ENCODE measurements at places on chromosomes 5 and 9.

DNA sequence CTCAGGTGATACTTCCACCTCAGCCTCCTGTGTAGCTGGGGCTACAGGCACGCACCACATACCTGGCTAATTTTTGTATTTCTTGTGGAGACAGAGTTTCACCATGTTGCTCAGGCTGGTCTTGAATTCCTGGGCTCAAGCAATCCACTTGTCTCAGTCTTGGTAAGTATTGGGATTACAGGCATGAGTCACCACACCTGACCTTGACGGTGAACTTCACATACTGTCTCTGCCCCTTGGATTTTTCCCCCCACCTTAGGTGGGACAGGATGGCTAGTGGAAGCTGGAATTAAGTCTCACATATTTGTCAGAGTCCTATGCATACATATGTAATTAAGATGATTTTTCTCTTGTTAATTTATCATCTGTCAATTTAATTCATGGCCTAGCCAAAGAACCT is 20.9 kb upstream of the RFK start:
- no peak for DNase-seq

GRCh38 chr9:109718861-109719260 is 61.1 kb upstream of the PALM2AKAP2 start:
- DNase-seq: no peak

GRCh38 chr5:103249068-103249467 is 9.5 kb upstream of the MACIR start:
- DNase-seq: no peak

GRCh38 chr5:39151745-39152144 is 67.6 kb downstream of the FYB1 start:
- peak; percentile 81 for DNase-seq

GRCh38 chr9:110995420-110996340 is 42.6 kb downstream of the LPAR1 start:
- peak; percentile 9 for DNase-seq

- no peak for DNase-seq
These were observed 881.4 kb downstream of the DNAH5 start for GRCh38 chr5:13063088-13063487.

- DNase-seq: no peak
These were observed 68.4 kb upstream of the GARNL3 start for GRCh38 chr9:127195976-127196825.

- no peak for DNase-seq
These were observed 3.1 kb downstream of the POLR3G start for GRCh38 chr5:90477621-90478215.

DNA sequence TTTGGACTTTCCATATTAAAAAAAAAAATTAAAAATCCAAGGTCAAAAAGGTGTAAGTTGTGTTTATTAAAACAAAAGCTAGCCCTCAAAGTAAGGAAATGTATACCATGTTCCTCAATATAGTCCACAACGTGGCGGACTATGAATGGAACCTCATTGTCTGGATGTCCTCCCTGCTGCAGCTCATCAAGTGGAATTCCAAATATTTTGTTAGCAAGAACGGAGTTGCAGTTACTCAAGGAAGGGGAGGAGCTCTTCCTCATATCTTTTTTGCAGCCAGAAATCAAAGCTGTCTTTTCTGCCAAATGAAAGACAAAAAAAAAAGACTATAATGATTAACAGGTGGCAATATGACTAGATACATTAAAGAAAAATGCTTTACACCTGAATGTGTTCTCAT is 14.0 kb downstream of the FAM13B start:
- no peak for DNase-seq

- no peak for DNase-seq
These were observed 58.2 kb downstream of the RGS3 start for GRCh38 chr9:113521693-113522255.

- peak; percentile 51 for DNase-seq
These were observed 36.7 kb downstream of the CDK7 start for GRCh38 chr5:69271376-69271775.

- DNase-seq: no peak
These were observed 76.3 kb upstream of the GPBP1 start for GRCh38 chr5:57097526-57097925.

- DNase-seq: no peak
These were observed 32.2 kb downstream of the ANKS6 start for GRCh38 chr9:98763986-98764745.

DNA sequence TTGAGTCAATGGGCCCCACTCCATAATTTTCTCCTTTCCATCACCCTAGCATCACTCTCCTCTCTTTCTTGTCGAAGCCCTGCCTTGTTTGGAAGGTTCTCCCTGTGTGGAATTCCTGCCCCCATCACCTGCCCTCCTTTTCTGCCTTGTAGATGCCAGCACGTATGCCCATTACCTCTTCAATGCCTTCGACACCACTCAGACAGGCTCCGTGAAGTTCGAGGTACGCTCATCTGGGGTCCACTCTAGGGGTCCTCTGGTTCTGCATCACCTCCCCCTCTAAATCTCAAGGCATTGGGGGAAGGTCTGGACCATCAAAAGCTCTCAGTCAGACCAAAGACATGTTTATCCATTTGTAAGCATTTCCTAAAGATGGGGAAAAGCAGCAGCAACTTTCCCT is 61.8 kb upstream of the GABRP start:
- no peak for DNase-seq

- no peak for DNase-seq
These were observed 84.4 kb downstream of the CDH18 start for GRCh38 chr5:19903611-19904010.

- no peak for DNase-seq
These were observed 46.7 kb upstream of the UBQLN1 start for GRCh38 chr9:83754383-83754977.

- DNase-seq: no peak
These were observed 835.9 kb upstream of the ZNF608 start for GRCh38 chr5:125582352-125582751.

- DNase-seq: peak; percentile 24
These were observed 29.1 kb upstream of the ZFAND5 start for GRCh38 chr9:72394066-72394465.

GRCh38 chr9:25427898-25428297 is 250.3 kb downstream of the TUSC1 start:
- DNase-seq: no peak

DNA sequence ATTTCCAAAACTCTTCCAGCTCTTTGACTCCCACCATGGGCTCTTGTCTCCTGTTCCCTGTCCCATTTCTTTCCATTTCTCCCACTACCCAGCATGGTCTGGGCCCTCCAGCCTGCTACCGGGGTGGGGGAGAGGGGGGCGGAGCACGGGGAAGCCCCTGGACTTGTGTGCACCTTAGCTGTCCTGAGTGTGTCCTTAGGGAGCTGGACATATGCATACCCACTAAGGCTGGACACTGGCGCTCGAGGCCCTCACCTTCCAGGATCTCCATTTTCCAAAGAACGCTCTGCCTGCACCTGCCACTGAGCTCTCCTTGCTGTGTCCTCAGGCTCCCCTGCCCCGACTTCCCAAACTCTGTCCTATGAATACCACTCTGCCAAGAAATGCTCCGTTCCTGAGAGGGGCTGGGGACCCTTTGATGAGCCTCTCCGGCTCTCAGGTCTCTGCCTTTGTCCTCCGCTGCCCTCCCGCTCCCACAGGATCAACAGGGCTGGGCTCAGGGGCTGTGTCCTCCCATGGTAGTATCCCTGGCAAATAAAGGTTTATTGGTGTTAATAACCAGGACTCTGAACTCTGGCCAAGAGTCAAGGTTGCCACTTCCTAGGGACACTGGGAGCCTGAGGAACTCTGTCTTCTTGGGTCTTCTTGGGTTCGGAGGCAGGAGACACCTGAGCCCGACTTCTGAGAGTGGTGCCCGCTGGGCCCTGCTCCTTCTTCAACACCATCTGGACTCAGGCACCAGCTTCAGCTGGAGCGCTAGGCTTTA is 831 bp upstream of the SHROOM1 start:
- DNase-seq: no peak

GRCh38 chr9:113360242-113360842 is 11.0 kb downstream of the BSPRY start:
- no peak for DNase-seq

DNA sequence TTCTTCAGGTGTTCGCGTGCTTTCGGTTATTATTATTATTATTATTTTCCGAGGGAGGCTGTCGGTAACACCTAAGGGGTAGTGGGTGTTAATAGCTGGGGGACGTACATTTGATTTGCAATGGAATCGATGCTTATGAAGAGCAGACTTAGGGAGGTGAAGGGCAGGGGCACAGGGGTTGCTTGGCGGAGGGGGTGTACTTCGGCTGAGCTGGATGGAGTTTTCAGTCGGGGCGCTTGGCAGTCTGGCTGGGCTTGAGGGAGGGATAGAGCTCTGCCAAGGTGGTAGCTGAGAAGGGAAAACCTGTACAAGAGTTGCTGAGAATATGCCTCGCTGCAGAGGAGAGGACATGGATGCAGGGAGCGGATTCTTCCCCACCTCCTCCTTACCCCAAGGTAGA is 617 bp upstream of the PTPRD start:
- no peak for DNase-seq

DNA sequence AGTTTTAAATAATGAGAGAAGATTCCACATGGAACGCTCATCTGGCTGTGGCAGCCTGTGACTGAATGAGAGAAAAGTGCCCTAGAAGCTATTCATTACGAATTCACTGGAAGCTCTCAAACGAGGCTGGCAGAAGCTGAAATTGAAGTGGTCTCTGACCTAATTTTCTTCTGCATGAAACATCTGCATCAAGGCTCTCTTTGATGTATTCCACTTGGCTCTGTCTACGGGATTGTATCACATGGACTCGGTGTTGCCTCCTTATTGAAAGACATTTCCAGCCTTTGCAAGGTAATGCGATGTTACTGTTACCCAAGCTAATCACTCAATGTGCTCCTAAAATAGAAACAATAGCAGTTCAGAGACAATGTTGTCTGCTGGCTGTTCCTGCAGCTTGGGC is 246.9 kb upstream of the ZNF462 start:
- no peak for DNase-seq

GRCh38 chr5:10736354-10736753 is 24.7 kb downstream of the DAP start:
- no peak for DNase-seq

DNA sequence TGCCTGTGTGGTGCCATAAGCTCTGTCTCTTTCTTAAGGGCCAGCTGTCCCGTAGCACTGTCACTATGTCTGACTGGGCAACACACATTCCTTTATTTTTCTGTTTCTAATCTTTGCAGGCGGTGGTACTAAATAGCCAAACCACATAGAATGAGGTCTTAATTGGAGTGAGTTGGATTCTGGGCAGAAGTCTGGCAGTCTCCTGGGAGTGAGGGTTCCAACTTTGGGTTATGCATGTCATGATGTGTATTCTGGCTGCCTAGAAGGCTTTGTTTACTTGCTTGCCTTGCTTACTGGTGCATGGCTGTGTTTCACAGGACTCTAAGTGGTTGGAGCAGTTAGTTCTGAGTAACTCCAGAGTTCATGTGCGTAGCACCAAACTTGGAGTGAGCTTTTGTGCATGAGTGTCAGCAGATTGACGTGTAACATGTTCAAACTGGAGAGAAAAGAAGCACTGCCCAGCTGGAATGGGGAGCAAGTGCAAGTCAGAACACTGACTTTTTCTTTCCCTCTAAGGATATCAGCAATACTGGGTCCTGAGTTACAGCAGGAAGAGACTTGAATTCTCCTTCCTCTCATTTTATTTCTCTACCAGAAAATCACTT is 185.8 kb downstream of the PCSK1 start:
- DNase-seq: no peak

GRCh38 chr9:108417726-108418125 is 438.1 kb downstream of the ACTL7B start:
- DNase-seq: no peak

GRCh38 chr9:71001780-71002386 is 119.5 kb downstream of the TRPM3 start:
- DNase-seq: no peak

- no peak for DNase-seq
These were observed 9.3 kb upstream of the DOLPP1 start for GRCh38 chr9:129071526-129072126.

- no peak for DNase-seq
These were observed 311.3 kb downstream of the ASTN2 start for GRCh38 chr9:117103438-117104110.
